ENCODE measurements at places on chromosomes 16 and 17.

GRCh38 chr17:50034498-50035364 is 21.2 kb upstream of the ITGA3 start:
- no peak for DNase-seq

GRCh38 chr17:29166507-29166887 is 13.7 kb downstream of the MYO18A start:
- no peak for DNase-seq

GRCh38 chr17:59876107-59876506 is 16.6 kb downstream of the TUBD1 start:
- DNase-seq = no peak

DNA sequence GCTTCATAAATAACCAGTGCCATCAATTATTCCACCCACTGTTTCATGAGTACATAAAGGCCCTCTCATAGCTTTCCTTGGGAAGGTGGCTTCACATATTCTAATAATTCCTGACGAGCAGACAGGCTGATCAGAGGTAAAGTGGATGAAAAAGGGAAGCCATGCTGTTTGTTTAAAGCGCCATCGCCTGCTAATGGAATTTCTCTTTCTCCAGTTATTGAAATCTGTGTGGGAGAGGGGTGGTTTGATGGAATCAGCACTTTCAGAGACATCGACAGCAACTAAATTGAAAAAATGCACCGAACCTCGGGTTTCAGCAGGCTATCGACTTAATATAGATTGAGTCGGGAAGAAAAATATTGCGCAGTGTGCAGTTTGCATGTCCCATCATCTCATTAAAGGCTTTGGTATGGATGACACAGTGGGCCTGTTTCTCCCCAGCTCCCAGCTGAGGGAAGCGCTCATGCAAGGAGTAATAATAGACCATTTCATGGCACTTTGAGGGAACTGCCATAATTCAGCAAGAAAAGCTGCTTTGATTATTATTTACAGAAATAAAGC is 472.1 kb downstream of the RBFOX1 start:
- no peak for DNase-seq

DNA sequence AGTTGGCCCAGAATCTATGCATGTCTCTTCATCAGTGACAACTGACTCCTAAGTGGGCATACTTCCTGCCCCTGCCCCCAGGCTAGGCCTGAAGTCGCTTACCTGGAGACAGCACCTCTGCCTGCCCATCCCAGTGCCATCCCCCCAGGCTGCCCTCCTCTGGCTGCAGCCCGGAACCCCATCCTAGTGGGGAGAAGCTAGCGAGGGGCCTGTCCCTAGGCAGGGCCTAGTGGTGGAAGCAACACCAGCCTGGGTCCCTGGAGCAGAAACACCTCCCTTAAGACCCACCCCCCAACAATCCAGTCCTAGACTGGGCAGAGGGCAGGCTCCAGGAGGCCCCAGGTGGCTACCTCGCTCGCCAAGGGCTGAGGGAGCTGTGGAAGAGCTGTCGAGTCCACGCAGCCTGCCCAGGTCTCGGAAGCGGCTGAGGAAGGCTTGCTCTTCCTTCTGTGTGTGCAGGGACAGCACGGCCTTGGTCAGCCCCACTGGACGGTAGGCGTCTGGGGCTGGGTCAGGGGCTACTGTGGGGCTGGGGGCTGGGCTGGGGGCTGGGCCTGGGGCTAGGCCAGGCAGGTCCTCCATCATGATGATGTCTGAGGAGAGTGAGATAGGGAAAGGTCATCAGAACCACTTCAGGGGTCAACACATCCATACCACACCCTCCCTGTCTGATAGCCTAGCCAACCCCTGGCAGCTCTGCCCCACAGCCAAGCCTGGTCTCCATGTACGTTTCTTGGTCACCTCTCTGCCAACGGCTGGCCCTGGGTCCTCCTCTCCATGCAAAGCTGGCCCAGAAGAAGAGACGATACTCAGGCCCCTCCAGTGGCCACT is 7.6 kb downstream of the PER1 start:
- DNase-seq = no peak

GRCh38 chr17:44779211-44780025 is 20.6 kb downstream of the ADAM11 start:
- peak; percentile 78 for DNase-seq

DNA sequence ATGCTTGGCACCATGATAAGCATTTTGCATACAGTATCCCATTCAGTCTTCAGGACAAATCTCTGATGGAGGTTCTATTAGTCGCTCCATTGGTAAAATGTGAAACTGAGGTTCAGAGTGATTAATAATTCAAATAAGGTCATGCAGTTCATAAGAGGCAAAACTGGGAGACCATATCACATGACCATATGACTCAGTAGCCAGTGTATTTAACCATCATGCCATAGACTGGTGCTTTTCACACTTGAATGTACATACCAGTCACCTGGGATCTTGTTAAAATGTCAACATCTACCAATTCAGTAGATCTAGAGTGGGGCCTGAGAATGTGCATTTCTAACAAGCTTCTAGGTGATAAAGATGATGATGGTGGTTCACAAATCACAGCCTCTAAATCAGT is 4.3 kb downstream of the ACSM3 start:
- no peak for DNase-seq

- no peak for DNase-seq
Measured at GRCh38 chr16:783404-784161, 4.6 kb downstream of the RPUSD1 start.

- DNase-seq = no peak
Measured at GRCh38 chr16:49596068-49596467, 222.5 kb downstream of the C16orf78 start.

DNA sequence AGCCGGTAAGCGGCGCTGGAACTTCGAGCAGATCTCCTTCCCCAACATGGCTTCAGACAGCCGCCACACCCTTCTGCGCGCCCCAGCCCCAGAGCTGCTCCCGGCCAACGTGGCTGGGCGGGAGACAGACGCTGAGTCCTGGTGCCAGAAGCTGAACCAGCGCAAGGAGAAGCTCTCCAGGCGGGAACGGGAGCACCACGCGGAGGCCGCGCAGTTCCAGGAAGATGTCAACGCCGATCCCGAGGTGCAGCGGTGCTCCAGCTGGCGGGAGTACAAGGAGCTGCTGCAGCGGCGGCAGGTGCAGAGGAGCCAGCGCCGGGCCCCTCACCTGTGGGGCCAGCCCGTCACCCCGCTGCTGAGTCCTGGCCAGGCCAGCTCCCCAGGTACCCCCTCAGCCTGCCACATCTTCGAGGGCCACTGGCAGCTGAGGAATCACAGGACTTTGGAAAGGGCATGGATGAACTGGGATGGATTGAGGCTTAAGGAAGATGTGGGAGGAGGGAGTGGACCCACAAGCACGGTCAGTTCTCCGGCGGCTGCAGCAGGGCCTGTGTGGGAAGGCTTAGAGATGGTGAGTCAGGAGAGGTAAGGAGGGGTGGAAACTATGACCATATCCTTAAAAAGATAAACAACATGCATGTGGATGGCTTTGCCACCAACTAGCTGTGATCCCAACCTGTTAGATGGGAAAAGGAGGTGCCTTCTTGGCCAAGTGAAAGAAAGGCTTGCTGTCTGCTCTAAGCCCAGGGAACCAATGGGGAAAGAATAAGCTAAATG is 3.4 kb upstream of the LLGL2 start:
- no peak for DNase-seq

GRCh38 chr17:37373530-37374159 is 2.1 kb upstream of the C17orf78 start:
- DNase-seq = peak; percentile 29

All from stimulated activated CD4-positive, alpha-beta T cell treated with anti-CD3 and anti-CD28 coated beads, Interleukin-1b, Interleukin-23, amount 100 ng/mL, for 24 hours (primary cell).